CD4-positive, CD25-positive, alpha-beta regulatory T cell (primary cell): ENCODE measurements at places on chromosomes 11 and 22. TPM values are rescaled to one million over a fixed set of nuclear protein-coding genes. Genes with fewer than 3 reads are reported as not detected.

BRMS1 gene
- polyA plus RNA-seq, result 90.4 TPM

CNTN5 gene
- not detected for polyA plus RNA-seq

NPAS4 gene
- polyA plus RNA-seq, result not detected

KLHL35 gene
- polyA plus RNA-seq, result 0.78 TPM

EHF gene
- polyA plus RNA-seq, result not detected

XKR3 gene
- polyA plus RNA-seq, result not detected

MGAT3 gene
- polyA plus RNA-seq, result not detected
